ENCODE measurements at places on chromosomes 6 and 20.

DNA sequence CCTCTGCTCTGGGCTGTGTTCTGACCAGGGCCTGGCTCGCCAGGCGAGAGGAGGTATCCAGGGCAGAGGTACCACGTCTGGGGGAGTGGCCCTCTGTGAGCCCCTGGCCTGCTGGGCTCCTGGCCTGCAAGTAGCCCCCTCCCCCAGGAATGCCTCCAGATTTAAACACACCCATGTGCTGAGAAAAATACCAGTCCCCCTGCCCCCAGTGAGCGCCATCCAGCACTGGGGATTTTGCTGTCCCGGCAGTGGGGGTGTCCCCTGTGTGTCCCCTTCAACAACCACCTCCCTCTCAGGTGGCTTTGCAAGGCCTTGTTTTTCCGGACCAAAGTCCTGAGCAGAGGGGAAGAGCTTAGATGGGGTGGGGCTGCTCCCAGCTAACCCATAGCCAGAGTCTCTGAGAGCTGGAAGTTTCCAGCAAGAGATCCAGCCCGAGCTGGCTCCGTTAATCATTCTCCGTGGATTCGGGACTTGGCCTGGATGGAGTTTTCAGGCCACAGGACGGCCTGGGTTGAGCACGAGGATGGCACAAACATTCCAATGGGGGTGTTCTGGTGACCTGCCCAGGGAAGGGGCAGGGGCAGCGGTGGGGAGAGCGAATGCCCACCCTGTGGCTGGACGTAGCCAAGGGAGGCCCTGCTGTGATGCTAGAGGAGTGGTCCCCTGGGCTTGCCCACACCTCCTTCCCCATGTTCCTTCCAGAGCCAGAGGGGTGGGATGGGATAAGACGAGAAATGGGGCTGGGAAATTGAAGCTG is 29.0 kb downstream of the PCK1 start:
- DNase-seq: no peak

GRCh38 chr6:28825732-28826293 is 98.0 kb downstream of the TRIM27 start:
- no peak for DNase-seq

- DNase-seq: peak; percentile 25
Observed at GRCh38 chr6:90110971-90111370, 185.7 kb downstream of the BACH2 start.

DNA sequence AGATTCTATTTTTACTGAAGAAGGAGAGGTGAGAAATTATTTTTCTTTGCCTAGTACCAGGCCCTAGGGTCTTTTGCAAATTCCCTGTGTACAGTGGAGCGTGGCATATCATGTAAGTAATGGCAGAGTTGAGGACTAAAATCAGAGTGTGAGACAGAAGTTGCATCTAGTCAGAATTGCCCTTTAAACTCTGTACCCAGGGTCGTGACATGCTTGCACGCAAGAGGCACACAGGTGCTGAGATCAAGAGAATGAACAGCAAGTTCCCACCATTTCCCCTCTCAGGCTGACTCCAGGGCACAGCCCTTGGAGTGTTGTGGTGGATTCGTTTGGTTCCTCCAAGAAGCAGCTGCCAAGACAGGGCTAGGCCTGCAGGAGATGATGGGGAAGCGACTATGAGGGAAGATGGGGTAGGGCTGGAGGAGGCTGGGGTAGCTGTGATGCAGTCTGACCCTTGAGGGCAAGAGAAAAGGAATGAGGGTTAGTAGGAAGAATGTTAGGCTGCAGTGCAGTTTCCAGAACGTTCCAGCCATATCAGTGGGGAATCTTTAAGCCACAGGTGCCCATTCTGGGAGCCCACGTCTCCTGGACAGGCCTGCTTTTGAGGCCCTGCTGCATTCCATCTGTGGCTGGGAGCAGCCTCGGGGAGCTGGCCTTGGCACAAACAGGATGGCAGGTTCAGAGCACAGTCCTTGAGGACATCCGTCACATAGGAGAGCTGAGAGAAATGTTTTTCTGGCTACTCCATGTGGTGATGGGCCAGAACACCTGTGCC is 6.9 kb downstream of the NELFCD start:
- no peak for DNase-seq

- no peak for DNase-seq
Observed at GRCh38 chr6:157148391-157149323, 174.7 kb downstream of the TMEM242 start.

DNA sequence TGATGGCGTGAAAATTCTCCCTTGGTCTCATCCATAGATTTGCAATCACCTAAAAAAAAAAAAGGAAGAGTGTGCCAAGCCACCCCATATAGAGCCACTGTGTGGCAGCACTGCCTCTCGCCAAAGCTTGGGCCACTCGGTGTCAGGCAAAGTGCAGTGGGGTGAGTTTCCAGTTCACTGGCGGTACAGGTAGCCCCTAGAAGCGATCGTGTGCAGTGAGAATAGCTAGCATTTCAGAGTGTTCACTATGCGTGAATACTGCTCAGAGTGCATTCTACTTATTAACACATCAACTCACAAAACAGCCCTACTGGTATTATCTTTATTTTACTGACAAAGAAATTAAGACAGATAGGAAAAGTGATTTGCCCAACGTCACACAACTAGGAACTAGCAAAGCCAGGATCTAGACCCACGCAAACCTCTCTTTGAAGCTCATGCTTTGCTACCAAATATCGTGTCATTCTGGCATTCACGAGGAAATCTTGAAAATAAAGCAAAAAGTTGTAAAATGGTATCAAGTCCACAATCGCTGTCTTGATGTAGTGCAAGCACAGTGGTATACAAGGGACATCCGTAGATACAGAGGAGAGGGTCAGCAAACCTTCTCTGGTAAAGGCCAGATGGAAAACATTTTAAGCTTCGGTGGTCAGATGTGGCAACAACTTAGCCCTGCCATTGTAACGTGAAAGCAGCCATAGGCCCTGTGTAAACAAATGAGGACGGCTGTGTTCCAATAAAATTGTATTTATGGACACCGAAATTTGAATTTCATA is 10.4 kb upstream of the GCNT2 start:
- DNase-seq: no peak

- DNase-seq: no peak
Observed at GRCh38 chr6:156808287-156808686, 31.1 kb downstream of the ARID1B start.

DNA sequence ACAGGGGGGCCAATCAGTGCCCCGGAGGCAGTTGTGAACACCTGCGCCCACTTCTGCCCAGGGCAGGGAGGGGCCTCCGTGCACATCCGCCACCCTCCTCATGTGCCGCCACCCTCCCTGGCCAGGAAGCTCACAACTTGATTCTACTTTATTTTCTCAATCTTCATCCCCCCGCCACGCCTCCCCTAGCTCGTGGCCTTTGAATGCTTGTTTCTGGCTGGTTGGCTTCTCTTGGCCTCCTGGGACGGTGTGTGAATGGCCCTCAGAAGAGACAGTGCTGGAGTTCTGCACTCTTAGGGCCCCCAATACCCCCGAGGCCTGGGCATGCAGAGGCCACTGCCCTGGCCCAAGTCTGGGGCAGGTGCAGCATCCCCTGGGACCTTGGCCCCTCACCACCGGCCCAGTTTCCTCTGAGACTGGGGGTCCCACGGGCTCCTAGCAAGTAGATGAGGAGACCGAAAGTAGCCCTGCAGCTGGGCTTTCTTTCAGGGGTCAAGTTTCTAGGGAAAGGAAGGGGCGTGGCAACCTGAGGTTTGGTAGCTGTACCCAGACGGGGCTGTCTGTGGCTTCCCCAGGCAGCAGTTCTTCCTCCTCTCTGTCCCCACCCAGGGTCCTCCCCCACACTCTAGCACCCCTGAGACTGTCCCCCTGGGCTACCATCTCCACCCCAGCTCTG is 1.3 kb downstream of the RGS19 start:
- DNase-seq: no peak

DNA sequence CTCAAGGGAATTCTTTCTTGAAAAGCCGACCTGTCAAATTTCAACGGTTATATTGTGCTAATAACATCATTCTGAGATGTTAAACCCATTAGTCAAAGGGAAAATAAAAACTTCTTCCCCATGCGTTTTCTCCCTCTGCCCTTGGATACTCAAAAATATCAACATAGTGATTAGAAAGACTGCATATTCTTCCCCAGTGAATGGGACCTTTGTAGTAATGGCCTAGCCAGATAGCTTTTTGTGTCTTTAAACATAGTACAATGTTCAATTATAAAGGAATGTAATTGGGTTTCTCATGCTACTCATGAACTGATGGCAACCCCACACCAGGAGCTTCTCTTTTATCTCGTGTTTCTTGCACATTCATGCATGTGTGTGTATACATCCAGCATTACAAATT is 69.4 kb downstream of the PHACTR1 start:
- DNase-seq: no peak

GRCh38 chr6:34027939-34028441 is 117.9 kb downstream of the GRM4 start:
- no peak for DNase-seq

GRCh38 chr20:58312836-58313235 is 3.3 kb downstream of the RAB22A start:
- no peak for DNase-seq

DNA sequence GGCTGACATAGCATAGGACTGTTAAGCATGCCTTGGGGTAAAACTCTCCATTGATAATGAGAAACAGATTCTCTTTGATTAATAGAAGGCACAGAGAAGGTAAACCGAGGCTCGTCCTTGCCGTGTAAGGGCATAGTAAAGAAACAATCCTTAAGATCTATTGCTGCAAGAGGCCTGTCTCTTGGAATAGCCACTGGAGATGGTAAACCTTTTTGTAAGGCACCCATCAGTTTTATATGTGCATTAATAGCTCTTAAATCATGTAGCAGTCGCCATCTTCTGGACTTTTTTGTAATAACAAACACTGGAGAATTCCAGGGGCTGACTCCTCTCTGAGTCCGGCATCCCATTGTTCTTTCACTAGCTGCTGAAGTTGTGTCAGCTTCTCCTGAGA is 8.4 kb upstream of the ABHD12 start:
- DNase-seq: no peak

DNA sequence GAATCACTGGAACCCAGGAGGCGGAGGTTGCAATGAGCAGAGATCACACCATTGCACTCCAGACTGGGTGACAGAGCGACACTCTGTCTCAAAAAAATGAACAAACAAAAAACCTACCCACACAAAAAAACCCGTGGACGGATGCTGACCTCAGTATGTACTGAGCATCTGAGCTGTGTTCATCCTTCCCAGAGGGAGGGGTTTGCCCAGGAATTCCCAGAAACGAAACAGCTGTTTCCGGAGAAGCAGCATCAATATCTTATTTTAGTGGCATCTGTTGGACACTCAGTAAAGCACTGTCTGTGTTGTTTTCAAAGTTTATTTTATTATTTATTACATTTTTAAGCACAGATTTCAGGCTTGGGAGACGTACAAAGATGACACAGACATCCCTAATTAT is 18.7 kb downstream of the NANP start:
- DNase-seq: no peak

GRCh38 chr6:11779329-11780096 is 910 bp upstream of the ADTRP start:
- no peak for DNase-seq

- DNase-seq: no peak
Observed at GRCh38 chr6:109073344-109074132, 21.1 kb downstream of the SESN1 start.

GRCh38 chr6:164107297-164107995 is 692.9 kb downstream of the QKI start:
- DNase-seq: no peak

GRCh38 chr6:87342829-87343228 is 1.8 kb upstream of the C6orf163 start:
- DNase-seq: no peak

DNA sequence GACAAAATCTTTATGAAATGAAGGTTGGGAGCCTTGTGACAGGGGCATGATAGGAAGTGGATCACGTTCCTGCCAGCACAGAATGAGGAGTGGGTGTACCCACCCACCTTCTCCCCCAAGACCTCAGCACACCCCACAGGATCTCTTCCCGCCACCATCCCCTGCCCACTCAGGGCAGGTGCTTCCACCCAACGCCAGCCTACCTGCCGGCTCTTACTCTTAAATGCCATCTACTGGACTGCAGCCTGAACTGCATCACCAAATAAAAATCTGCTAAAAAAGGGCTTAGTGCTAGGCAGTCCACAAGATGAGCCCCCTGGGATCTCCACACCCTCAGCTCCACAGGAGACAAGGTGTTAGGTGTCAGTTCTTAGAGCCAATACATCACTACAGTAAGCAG is 20.6 kb downstream of the DTNBP1 start:
- DNase-seq: no peak

- no peak for DNase-seq
Observed at GRCh38 chr6:161080263-161080970, 88.8 kb downstream of the MAP3K4 start.

DNA sequence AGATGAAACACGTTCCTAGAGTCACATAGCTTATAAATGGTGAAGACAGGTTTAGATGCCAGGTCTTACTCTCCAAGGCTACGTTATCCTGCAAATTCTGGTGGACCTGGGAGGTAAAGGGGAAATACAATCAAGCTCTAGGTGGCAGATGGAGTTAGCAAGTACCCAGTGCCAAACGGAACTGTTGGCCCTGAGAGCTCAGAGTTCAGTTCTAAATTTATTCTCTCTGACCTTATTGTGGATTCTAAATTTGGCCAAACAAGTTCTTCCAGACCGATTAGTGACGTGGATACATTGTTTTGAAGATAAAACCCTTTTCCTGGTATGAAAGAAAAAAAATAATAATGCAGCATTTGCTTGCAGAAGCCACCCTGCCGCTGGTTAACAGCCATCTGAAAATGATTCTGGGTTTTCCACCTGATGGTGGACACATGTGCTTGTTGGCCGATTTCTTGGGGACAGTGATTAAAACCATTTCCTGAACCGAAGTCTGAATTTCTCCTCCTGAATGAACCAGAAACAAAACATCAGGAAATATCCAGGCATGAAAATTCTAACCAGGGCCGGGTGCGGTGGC is 32.5 kb downstream of the RIPOR3 start:
- DNase-seq: no peak

DNA sequence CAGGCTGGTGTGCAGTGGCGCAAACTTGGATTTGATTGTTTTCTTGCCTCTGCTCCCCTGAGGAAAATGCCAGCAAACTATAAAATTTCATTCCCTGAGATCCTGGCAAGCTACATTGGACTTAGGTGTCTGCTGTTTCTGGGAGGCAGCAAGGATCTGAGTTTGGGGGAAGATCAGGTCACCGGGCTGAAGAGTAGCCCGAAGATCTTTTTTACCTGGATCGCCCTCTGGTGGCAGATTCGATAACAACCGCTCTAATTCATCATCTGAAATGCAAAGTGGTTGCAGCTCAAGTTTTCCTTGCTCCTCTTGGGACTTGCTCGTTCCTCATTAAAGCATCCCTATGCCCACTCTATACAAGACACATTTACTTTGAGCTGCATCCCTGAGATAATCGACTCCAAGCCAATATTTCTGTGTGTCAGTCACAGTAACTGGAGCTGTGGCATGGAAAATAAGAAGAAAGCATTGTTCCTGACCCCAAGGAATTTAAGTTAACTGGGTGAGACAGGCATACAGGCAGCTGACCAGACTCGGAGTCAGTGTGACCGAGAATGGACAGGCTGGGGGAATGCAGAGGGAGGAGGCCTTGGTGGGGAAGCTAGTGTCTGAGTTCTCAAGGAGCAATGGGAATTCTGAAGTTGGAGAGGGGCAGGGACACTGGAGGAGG is 131.8 kb upstream of the PROKR2 start:
- peak; percentile 36 for DNase-seq

- DNase-seq: no peak
Observed at GRCh38 chr6:121548131-121548530, 112.7 kb downstream of the GJA1 start.

- DNase-seq: no peak
Observed at GRCh38 chr6:158991017-158991723, 8.8 kb downstream of the RSPH3 start.

GRCh38 chr6:77173472-77174074 is 289.7 kb downstream of the HTR1B start:
- no peak for DNase-seq

- no peak for DNase-seq
Observed at GRCh38 chr6:4647414-4648365, 128.5 kb upstream of the CDYL start.

Measured in stimulated activated CD8-positive, alpha-beta memory T cell treated with anti-CD3 and anti-CD28 coated beads, Interleukin-4, amount 100 ng/mL, for 4 hours (primary cell).